ENCODE measurements at places on chromosomes 6 and 20. TPM values are rescaled to one million over a fixed set of nuclear protein-coding genes. Genes with fewer than 3 reads are reported as not detected.

DNA sequence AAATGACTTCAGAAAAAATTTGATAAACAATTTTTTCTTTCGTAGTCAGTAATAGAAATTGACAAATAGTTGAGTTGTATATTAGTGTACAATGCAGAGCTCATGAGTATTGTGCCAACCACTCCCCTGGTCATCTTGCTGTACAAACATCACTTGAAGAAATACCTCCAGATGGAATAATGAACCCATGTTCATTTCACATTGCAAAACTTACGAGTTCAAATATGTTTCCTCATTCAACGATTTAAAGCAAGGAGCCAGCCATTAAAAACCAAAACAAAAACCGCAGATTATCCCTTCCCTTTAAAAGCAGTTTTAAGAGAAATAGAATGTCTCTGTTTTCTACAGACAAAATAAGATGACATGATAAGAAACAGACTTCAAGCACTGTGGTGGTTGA is 62.5 kb downstream of the RALGAPA2 start:
- DNase-seq = no peak

DNA sequence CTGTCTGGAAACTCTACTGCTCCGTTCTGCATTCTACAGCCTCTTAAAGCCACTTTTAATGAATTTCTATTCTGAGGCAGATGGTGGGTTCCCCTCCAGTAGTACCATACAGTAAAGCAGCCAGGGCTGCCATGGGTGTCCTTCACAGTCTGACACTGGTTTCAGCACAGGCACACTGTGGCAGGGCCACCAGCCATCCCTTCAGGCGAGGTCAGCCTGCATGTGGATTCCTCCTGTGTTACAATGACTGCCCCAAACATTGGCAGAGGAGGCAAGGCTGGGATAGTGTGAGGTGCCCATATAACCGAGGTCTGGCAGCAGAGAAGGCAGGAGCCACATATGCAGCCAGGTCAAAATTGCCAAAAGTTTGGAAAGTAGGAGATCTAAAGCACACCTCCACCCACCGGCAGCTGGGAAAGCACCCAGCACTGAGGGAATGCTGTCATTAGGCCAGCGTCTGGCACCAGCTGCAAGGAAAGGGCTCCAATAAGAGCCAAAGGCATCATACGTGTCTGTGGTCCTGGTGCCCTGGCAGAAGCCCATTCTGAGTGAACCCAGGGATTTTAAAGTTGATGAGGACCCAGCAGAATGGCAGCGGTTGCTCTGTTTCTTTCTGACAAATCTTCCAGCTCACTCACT is 24.0 kb downstream of the STK35 start:
- no peak for DNase-seq

GRCh38 chr6:116271149-116271708 is 8.5 kb downstream of the TSPYL1 start:
- DNase-seq = no peak

GRCh38 chr20:58173930-58174707 is 54.3 kb downstream of the ANKRD60 start:
- DNase-seq = no peak

GRCh38 chr6:154528310-154528915 is 17.9 kb upstream of the CNKSR3 start:
- no peak for DNase-seq

DNA sequence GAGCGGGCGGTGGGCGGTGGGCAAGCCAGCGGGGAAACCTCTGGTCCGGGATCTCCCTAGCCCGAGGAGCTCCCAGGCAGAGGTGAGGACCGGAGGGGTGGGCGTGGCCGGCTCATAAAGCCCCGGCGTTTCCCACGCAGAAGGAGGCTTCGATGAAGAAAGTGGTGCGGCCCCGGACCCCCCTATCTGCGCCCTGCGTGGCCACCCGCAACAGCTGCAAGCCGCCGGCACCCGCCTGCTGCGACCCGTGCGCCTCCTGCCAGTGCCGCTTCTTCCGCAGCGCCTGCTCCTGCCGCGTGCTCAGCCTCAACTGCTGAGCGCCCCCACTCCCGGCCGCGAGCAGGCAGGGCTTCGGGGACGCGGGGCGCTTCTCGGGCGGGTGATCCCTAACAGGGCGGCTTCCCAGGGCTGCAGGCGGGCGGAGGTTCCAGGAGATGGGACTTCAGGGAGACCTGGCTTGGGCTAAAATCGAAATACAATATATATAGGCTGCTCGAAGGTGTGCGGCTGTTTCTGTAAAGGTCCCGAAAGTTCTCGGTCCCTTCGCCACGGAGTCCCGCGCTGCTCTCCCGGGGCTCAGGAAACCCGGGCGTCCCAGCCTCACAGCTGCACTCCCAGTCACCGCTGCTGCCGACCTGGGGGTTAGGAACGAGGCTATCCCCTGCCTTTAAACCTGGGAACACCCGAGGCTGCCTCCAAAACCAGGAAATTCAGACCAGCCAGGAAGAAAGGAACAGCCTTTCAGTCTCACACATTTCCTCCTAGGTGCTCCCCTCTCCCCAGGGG is 27.8 kb downstream of the ASIP start:
- no peak for DNase-seq

DNA sequence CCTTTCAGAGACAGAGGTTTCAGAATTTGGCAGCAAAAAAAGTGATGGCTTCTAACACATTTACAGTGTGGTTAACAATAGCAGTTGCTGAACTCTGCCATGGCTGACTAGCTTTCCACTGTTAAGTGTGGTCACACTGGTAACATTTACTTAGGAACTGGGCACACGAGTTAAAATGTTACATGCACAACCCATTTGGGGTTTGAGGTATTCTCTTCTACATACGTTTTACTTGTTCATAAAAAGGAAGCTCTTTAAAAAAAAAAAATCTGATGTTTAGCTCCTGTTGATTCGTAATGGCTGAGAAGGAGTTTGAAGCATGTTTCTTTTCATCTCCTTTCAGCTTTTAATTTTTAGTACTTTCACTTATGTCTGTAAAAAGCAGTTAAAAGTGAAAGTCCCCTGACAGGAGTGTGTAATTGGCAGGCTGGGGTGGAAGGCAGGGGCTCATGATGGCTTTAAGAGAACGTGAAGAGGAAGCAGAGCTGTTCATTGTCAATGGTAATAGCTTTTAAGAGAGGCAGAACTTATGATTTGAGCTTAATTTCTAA is 245.9 kb downstream of the FARS2 start:
- DNase-seq = no peak

The TCP11 gene
- total RNA-seq = not detected

GRCh38 chr6:11938285-11938890 is 73.7 kb upstream of the HIVEP1 start:
- DNase-seq = peak; percentile 37

DNA sequence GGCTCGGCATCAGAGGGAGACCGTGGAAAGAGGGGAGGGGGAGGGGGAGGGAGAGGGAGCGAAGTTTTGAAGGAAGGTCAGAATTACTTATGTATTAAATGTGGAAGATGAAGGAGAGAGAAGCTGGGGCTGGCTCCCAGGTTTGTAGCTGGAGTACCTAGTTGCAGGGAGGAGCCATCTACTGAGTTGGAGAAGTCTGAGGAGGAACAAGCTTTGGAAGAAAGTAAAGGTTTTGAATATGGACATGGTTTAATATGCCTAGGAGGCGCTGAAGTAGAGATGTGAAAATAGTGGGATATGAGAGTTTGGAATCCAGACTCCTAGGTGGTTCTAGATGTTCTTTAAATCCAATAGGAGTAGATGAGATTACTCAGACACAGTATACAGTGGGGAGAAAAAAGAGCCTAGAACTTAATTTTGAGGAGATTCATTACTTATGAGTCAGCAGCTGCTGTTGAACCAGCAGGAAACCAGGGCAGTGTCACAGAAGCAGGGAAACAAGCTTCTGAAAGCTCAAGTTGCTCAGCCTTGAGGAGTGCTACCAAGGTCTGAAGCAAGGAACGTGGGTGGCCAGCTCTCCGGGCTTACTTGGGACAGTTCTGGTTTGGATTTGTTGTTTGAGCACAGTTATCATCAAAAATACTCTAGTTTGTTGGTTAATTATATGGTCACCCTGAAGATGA is 149.3 kb downstream of the UTRN start:
- peak; percentile 79 for DNase-seq

DNA sequence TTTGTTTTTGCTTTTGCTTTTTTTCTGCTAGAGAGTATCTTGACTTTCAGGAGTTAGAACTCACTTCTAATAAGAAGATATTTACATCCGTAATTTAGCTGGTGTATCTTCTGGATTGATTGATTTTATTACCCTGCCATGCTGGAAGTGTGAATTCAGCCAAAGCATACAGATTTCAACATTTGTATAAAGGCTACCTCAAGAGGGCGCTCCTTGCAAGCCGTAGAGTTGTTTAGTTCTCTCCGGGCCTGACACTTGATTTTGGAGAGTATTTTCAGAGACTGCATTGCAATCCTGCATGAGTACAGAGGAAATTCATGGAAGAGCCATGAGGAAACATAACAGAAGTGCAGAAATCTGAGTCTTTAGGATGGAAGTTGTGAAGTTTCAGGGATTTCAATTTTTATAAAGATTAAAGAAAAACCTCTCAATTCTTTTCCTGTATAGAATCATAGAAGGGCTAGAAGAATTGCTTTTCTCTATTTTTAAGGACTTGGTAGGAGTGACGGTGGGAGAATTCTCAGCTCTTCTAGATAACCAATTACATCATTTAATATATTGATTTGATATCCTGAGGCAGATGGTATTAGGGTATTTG is 66.7 kb upstream of the TIAM2 start:
- DNase-seq = peak; percentile 63

The SHLD1 gene
- 12.5 TPM for total RNA-seq

- no peak for DNase-seq
These were observed 194.2 kb downstream of the KHDC1L start for GRCh38 chr6:73030791-73031782.

The RIPOR3 gene
- 10.8 TPM for total RNA-seq

The MYBL2 gene
- total RNA-seq = 53.1 TPM

DNA sequence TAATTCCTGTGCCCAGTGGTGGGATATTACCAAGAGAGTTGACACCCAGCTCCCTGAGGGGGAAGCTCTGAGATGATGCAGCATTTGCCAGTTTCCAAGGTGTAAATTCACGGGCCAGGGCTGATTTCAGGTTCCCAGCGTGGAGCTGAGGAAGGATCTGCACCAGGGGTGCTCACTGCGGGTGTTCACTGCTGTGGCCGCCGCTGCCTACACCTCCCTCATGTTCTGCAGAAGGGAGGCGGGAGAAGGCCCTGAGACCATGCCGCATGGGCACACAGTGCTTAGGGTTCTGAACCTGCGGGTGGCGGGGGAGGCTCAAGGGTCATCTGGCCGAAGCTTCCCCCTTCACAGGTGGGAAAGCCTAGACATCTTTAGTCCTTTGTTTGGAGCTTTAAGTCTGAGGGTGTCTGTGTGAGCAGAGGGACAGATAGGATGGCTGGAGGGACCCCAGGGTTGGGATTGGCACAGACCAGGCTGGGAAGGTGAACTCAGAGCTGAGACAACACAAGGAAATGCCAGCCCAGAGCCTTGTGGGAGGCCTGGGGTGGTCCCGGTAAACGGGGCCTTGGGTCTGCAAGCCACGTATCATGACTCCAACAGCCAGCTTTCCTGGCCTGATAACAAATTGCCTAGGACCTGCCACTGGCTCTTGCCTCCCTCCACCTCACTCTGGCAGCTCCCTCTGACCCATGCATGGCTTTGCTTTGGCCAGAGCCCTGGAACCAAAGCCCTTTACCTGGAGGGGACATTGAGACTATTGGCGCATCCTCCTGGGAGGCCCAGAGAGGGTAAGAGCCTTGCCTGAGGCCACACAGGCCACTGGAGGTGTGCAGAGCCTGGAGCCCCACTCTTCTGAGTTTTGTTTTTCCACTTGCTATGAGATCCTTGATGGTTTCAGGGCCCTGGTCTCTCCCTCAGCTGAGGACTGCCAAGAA is 40.4 kb downstream of the SYNJ2 start:
- no peak for DNase-seq

GRCh38 chr6:84521511-84521910 is 242.9 kb downstream of the TBX18 start:
- DNase-seq = no peak

The NELFE gene
- total RNA-seq = 235 TPM

The SEL1L2 gene
- total RNA-seq = not detected

DNA sequence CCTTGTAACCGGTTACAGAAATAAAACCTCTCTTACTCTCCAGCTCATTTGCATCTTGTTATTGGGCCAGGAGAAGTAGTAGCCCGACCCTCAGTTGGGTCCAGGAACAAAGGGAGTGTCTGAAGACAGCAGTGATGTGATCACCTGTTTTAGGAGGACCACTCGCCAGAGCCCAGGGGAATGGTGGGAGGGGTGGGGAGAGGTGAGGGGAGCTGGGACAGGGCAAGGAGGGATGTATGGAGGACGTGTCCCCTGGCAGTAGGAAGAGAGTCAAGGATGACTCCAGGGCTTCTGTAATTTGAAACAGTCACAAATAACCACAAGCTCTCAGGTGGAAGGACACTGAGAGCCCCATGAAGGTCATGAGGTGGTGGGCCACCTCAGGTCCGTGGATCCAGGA is 1.4 kb upstream of the PCMTD2 start:
- no peak for DNase-seq

GRCh38 chr6:159301810-159302593 is 132.8 kb downstream of the FNDC1 start:
- DNase-seq = no peak

DNA sequence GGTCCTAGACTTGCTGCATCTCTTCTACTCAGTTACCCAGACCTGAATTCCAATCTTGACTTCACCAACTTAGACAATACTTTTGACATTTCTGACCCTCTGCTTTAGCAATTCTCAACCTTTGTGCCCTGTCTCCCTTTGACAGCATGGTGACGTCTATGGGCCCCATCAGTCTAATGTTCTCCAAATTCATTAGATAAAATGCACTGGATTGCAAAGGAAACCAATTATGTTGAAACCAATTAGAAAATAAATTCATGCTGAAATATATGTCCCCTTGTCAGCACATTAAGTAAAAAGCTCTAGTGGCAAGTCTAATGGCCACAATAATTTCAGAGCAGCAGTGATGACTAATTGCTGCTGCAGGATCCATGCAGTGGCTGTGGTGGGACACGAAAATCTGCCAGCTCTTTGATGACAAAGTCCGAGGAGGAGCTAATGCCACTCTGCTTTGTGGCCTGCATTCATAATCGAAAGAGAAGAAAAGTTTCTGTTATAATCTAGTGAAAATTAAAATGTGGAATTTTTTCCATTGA is 64.0 kb downstream of the BFSP1 start:
- DNase-seq = no peak

The DEF6 gene
- 0.72 TPM for total RNA-seq

The SLC23A2 gene
- 13.9 TPM for total RNA-seq

GRCh38 chr6:121442576-121442975 is 7.1 kb downstream of the GJA1 start:
- peak; percentile 58 for DNase-seq

- no peak for DNase-seq
These were observed 15.9 kb downstream of the RFPL4B start for GRCh38 chr6:112362812-112363570.

Measured in RPMI7951 (cell line).